ENCODE measurements at places on chromosomes 7 and 10. TPM values are rescaled to one million over a fixed set of nuclear protein-coding genes. Genes with fewer than 3 reads are reported as not detected.

Gene NRP1
- total RNA-seq = not detected

Gene SLC26A3
- not detected for total RNA-seq

Gene CALHM1
- total RNA-seq = 0.18 TPM

Gene SEMA3D
- total RNA-seq = not detected

GRCh38 chr7:101303102-101303701, 18.4 kb downstream of the IFT22 start:
- no peak for DNase-seq

DNA sequence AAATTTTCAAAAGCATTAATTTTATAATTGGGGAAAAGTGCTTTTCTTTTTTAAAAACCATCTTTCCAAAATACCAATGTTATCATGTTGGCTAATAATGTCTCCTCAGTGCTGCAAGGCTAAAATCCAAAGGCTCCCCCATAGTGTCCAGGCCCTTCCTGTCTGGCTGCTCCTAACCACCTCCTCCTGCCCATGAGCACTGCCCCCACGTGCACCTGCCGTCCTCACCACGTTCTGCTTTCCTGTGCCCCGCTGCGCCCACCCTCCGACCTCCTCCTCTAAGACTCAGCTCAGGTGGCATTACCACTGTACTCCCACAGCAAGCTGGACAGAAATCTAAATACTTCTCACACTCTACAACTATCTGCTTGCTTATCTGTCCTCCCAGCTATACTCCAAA, 17.7 kb downstream of the PAXIP1 start:
- DNase-seq = no peak

DNA sequence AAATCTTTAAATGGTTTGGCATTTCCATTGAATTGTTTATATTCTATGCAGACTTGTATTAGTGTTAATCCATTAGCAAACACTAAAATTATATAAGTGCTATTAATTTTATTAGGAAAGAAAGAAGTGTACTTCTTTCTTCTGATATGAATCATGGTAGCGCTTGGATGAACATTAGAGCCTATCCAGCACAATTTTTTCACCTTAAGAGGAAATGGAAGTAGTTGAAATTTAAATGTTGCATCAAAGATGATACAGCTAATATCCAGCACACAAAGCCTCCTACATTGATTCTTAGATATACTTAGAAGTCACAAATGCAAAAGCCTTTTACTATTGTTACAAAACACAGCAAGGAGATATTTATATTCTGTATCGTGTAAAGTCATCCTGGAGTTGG, 174.5 kb downstream of the AHR start:
- no peak for DNase-seq

- DNase-seq = no peak
Measured at GRCh38 chr10:59064080-59064692, 112.3 kb upstream of the PHYHIPL start.

DNA sequence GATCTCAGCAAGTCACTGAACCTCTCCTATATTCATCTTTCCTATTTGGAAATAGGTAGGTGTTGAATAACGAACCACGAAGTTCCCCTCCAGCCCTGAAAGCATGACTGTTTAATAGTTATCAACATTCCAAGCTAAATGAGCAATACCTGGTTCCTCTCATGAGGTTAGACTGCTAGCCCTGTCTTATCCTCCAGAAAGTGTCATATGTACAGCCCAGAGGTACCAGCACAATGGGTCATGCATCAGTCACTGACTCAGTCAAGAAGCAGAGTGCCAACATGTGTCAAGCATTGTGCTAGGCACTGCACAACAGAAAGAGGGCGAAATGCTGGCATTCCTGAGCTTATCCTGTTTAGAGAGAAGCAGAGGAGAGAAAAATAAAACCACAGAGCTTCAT, 70.0 kb downstream of the AMPH start:
- DNase-seq = no peak

DNA sequence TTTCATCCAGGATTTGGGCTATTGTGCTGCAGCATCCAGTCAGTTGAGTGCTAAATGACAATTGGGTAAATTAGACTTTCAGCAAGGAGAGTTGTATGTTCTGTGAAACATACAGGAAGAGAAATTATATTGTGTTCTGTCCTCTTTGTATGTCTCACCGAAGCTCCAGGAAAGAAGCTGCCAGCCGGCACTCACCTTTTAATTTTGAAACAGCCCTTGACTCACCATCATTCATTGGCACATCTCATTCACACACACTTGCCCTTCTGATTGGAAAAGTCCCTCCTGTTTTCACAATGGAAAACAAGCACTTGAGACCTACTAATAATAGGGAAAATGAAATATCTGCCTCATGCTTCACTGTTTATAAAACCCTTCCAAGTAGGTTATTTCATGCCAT, 495.6 kb downstream of the RPS24 start:
- no peak for DNase-seq

DNA sequence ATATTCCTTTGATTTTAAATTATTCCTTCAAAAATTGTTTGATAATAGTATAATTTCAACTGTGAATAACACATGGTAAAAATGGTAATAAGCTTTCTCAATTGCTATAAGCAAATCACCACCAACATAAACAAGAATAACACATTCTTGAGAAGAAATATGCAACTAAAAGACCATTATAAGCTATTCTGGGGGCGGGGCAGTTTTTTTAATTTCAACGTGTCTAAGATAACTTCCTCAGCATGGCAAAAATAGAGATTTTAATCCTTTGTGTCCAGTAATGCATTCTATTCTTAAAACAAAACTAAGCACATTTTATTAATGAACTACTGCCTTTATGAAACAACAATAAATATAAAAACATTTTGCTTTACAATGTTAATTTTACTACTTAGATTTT, 1.5 kb downstream of the DNAJC12 start:
- DNase-seq = no peak

- DNase-seq = peak; percentile 19
Measured at GRCh38 chr7:148912758-148913541, 28.9 kb upstream of the EZH2 start.

DNA sequence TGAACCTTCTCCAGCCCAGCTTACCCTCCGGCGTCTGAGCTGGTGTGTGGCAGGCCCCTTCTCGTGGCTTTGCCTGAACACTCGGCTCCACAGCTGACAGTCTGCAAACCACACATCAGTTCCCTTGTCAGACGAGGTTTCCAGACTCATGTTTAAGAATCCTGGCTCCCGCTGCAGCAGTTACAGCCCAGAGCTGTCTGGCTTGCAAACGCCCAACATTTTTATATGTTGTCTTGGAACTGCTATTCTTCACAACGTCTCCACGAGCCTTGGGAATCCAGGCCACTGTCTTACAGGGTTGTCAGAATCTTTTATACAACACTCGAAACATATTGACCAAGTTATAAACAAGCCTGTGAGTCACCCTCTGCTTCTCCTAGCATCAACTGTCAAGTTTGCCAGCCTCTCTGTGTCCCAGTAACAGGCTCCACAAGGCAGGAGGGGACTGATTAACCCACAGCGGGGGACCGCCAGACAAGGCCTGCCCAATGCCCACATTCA, 68.1 kb downstream of the TNS3 start:
- DNase-seq = no peak

DNA sequence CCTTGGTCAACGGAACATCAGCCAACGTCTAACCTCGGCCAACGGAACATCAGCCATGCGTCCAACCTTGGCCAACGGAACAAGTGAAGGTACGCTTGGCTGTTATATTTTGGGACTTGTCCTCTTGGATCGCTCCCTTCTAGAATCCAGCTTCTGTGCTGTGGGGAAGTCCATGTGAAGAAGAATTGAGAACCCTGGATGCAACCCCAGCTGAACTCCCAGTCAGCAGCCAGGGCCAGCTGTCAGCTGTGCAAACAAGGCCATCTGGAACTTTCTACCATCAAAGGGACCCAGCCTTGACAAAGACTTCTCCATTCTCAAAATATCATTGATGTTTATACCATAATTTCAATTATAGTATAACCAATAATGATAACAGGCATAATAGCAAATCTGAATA, 43.3 kb upstream of the ITGA8 start:
- no peak for DNase-seq
